ENCODE measurements at places on chromosomes 1 and 21. TPM values are rescaled to one million over a fixed set of nuclear protein-coding genes. Genes with fewer than 3 reads are reported as not detected.

GRCh38 chr1:224045556-224045955 is 68.4 kb upstream of the FBXO28 start:
- DNase-seq: no peak

DNA sequence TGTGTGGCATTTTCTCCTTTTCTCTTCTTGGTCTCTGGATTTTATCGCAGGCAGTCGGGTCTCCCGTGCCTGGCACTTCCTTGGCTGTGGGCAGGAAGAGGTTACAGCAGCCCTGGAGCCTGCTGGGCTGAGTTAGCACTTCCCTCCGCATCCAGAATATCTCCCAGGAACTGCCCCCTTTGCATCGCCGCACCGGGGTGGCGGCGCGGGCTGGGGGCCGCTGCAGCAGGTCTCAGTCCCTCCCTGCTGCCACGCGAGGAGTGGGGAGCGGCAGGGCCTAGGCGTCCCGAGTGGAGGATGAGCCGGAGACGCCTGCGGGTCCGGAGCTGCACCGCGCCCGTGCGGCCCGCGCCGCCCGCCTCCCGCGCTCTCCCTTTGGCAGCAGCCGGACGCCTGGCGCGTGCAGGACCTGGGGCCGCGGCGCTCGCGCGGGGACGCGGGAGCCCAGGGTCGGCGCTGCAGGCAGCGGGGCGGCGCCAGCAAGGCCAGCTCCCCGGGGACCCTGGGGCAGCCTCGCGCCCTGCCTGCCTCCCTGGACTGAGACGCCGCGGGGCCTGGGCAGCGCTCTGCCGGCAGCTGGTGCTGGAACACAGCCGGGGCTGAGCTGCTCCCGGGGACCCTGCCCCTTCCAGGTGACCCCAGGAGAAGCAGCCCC is 192.8 kb downstream of the PRDM2 start:
- no peak for DNase-seq

- DNase-seq: no peak
Observed at GRCh38 chr1:227170361-227171166, 147.7 kb downstream of the CDC42BPA start.

Gene INAVA
- polyA plus RNA-seq: not detected
